Thoracic aorta endothelial cell (primary cell): ENCODE measurements at places on chromosomes 11 and 22. TPM values are rescaled to one million over a fixed set of nuclear protein-coding genes. Genes with fewer than 3 reads are reported as not detected.

Gene HYOU1
- 193 and 228 TPM in 2 replicates for total RNA-seq

Gene TRIM51
- total RNA-seq, result not detected in 2 replicates

Gene PLAAT2
- not detected in 2 replicates for total RNA-seq

Gene CCDC88B
- 1.1 and 1.9 TPM in 2 replicates for total RNA-seq

Gene FXYD2
- 0.40 and 0.50 TPM in 2 replicates for total RNA-seq

Gene OR5B21
- not detected in 2 replicates for total RNA-seq

Gene GRIK4
- under 0.01 and 0.07 TPM in 2 replicates for total RNA-seq

Gene NUCB2
- 98.1 and 133 TPM in 2 replicates for total RNA-seq

Gene WNT7B
- not detected in 2 replicates for total RNA-seq

Gene BIRC2
- total RNA-seq, result 84.1 and 95.6 TPM in 2 replicates

Gene RAB36
- total RNA-seq, result 1.5 and 3.3 TPM in 2 replicates

Gene SYT12
- total RNA-seq, result not detected in 2 replicates

Gene BIRC3
- total RNA-seq, result 3.1 and 3.4 TPM in 2 replicates

Gene BTG4
- not detected in 2 replicates for total RNA-seq

Gene VPREB1
- total RNA-seq, result not detected in 2 replicates

Gene MRE11
- total RNA-seq, result 25.7 and 38.6 TPM in 2 replicates

Gene MUC6
- total RNA-seq, result not detected in 2 replicates

Gene SLC17A6
- not detected in 2 replicates for total RNA-seq

Gene FAM83F
- total RNA-seq, result not detected in 2 replicates
